ENCODE measurements at places on chromosomes 7 and 10.

DNA sequence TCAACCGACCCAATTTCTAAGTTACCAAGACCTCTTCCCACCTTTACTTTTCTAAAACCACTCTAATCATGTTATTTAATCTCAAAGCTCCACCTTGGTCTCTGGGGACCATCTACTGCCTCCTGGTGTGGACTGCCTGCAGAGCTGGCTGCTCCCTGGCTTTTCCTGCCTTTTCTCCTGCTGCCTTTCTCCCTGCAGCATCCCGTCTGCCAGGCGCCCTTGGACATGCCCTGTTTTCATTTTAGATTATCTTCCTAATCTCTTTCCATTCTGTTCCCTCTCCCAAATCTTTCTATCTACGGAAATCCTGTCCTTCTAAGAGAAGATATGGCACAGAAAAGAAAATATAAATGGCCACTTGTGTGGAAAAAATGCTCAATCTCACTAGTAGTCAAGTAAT, 23.1 kb downstream of the TCAF1 start:
- DNase-seq: no peak

GRCh38 chr7:51620706-51621105, 304.1 kb upstream of the COBL start:
- DNase-seq: no peak

DNA sequence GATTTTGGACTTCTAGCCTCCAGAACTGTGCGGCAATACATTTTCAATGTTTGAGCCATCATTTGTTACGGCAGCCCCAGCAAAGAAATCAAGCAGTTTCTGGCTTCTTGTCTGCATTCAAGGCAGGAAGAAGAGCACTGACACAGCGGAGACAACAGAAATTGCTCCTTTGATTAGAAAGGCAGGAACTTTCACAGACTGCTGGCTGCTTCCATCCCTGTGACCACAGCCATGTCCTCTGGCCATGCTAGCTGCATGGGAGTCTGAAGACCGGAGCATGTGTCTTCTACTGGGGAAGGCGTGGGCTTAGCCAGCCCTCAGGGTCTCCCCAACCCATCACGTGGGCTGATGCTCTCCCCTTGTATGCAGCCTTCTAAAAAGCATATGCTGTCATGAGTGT, 19.1 kb downstream of the C10orf71 start:
- no peak for DNase-seq

DNA sequence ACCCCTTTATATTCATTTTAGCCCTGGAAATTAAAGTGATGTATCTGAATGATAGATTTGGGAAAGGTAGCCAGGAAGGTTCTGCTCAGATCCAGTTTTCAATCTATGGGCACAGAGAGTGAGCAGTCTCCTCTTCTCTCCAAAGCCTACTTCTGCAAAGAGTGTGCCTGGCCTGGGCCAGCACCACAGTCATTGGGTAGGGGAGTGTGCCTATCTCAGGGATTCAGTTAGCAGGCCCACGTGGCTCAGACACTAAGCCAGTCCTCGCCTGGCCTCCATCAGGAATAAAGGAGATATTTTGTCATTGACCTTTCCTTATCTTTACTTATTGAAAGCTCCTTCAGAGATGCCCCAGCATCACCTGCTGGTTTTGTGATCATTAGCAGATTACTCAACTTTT, 215.8 kb upstream of the CCDC6 start:
- DNase-seq: no peak

DNA sequence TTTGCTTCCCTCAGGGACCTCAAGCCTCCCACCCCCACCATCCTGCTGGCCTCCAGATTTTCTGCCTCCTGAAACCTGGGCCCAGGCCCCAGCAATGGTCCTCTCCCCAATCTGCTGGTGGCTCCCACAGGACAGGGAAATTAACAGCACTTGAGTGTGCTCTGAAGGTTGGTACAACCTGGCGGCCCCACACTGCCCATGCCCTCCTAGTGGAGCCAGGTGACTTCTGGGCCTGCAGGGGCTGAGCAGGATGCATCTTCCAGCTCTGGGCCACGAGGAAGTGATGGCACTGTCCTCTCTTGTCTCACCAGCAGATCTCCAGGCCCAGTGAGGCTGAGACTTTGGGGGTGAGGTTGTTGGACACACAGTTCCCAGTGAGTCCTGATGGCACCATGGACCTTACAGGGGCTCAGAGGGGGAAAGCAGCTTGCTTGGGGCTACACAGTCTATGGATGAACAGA, 3.6 kb upstream of the ZMIZ1 start:
- no peak for DNase-seq

GRCh38 chr7:8109196-8110022, 140.8 kb downstream of the GLCCI1 start:
- no peak for DNase-seq

DNA sequence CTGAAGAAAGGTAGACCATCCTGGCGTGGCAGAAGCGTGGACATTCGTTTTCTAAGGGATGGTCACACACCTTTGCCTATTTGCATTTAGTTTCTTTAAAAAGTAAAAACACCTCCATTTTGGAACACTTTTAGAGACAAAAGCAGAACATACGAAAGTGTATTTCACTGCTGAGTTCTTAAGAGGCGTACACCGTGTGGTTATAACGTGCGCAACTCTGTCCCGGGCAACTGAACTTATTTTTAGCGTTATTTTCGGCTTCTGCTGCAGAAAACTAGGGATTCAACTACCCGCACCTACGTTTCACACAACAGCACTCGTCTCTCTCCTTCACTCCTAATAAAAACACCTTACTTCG, 557 bp upstream of the LSM8 start:
- DNase-seq: no peak

DNA sequence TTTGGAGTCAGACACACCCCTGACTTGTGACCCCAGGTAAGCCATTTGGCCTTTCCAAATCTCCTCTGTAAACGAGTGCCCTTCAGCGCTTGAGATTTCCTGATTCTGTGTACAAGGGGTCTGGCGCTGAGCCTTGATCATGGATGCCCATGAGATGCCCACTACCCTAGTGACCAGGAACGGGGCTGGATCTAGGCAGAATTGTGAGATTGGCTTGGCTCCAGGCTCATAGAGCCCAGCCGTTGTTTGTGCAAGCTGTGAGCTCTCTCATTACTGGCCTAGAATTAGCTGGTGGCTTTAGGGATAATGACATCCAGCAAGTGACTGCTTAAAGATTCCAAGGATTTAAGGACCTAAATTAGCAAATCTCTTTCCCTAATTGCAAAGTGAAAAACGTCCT, 84.9 kb downstream of the CAMK1D start:
- no peak for DNase-seq

DNA sequence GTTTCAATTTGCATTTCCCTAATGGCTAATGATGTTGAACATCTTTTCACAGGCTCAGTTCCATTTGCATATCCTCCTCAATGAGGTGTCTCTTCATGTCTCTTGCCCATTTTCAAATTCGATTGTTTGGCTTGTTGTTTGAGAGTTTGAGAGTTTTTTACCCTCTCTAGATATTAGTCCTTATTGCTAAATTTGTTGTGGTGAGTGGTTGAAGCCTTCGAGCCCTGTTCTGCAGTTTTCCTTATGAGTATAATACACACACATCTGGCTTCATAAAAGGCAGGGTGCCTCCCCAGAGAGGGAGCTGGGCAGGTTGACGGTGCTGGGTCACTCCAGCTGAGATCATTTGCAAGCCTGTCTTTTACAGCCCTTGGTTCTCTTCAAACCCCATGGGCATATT, 65.1 kb downstream of the RGS10 start:
- no peak for DNase-seq

- no peak for DNase-seq
Observed at GRCh38 chr10:22740180-22740579, 25.8 kb upstream of the PIP4K2A start.

GRCh38 chr10:88091490-88092061, 228.2 kb downstream of the PTEN start:
- DNase-seq: peak; percentile 36

DNA sequence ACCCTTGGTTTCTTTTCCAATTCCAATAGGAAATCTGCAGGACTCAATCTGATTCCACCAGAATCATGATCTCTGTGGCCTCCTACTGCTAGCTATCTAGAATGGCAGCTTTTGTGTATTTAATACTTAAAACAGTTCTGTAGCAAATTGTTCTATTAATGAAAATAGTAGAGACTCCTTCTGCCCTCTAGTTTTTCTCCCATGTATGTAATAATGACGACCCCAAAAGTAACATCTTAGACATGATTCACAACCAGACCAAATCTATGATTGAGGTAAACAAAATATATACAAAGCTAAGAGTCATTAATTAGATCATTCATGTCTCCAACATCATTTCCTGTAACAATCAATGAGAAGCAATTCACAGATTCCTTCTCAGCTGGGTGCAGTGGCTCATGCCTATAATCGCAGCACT, 259.1 kb upstream of the MKLN1 start:
- no peak for DNase-seq

- DNase-seq: no peak
Observed at GRCh38 chr10:60896033-60896432, 48.0 kb downstream of the RHOBTB1 start.

- no peak for DNase-seq
Observed at GRCh38 chr7:20340839-20341238, 10.1 kb downstream of the ITGB8 start.

DNA sequence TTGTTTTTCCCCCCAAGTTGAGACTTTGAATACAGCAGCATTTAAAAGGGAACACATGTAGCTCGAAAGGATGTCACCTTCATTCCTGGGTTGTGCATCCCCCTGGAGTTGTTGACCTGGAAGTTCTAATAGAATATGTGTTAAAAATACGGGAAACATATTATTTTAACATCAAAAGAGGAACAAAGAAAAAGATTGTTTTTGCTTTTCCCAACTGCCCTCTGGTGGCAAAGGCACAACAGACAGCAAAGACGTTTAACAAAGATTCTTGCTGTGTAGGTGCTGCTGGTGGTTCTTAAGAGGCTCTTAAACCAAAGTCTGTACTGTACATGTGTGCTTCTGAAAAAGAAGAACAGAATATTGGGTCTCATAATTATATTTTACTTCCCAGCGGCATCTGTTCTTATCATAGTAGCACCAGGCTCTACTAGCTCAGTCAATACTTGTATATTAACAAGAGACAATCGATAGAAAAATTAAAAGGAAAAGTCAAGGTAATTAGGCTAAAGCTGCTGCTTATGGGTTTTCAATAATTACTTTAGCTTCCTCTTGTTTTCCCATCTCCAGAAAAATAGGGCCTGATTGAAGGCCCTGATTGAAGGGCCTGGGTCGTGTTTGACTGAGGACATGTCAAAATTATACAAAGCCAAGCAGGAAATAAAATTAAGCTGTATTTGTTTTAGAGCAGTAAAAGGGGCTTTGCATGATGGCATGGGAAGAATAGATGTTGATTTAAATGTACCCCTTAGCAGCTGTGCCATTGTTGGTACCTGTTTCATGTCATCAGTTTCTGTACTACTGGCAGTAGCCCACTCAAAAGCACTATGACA, 384.2 kb upstream of the LRGUK start:
- no peak for DNase-seq

DNA sequence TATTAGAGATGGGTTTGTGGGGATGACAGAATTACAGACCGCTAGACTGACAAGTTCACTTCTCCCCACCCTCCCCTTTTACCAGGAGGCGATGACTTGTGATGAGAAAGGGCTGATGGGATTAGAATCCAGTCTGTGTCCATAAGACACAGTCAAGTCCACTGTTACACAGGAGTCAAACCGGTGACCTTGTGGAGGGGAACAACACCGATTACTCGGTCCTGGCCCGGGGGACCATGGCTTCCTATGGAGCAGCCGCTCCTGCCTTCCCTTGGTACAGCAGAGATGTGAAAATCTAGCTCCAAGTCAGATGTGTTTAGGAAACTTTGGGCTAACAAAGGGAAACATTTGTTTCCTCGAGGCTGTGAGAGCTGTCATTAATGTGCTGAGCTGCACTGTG, 105.5 kb downstream of the ACTR3B start:
- no peak for DNase-seq

- no peak for DNase-seq
Observed at GRCh38 chr7:209906-210305, 17.5 kb downstream of the FAM20C start.

GRCh38 chr10:102776779-102777456, 33.2 kb downstream of the WBP1L start:
- no peak for DNase-seq

DNA sequence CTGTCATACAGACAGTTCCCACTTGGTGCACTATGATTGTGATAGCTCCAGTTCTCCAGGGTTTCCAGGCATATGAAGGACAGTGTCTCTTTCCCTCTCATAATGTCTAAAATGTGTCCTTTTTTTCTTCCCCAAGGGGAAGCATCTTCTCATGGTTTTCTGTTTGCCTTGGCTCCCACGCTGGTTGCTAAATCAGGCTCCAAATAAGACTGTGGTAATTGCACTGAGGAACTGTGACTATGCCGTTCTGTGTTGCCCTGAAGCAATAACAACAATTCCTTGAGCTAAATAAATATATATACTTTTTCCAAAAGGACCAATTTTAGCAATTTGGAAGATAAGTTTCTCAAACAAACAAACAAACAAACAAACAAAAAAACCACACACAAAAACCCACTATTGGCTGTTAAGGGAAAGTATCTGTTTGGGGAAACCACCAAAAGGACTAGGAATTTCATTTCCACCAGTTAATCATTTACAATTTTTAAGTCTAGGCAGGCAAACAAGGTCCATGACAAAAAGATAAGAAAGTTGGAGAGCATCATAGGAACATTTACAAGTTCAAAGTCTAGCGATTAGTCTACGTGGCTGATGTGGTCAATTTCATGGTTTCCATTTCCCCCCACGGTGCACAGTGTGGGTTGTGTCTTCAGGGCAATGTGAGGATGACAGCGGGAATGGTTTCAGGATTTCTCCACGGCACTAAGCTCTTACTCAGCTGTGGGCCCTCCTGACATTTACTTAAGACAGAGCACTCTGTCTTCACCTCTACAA, 62.4 kb downstream of the THNSL1 start:
- DNase-seq: no peak

DNA sequence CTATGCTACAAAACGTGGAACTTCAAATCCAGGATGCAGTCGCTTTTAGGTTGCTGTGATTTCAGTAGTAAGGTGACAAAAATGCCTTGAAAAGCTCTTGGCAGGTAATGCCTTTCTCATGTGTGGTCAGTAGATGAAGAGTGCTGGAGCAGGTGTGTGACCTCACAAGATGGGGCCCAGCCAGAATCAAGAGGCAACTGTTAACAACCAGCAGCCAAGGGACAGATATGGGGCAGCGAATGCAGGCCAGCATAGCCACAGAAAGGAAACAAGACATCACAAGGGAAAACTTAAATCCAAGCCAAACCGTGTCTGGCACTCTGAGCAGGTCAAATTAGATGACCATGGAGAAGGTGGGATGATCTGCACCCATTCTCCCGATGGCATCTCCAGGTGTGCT, 12.3 kb downstream of the HUS1 start:
- no peak for DNase-seq

- no peak for DNase-seq
Observed at GRCh38 chr7:6256677-6257535, 15.5 kb downstream of the CYTH3 start.

- no peak for DNase-seq
Observed at GRCh38 chr10:80647173-80647833, 109.6 kb downstream of the SH2D4B start.

- DNase-seq: no peak
Observed at GRCh38 chr7:18212308-18212707, 184.7 kb upstream of the PRPS1L1 start.

Measured in T follicular helper cell (primary cell).